ENCODE measurements at places on chromosomes 2 and 18.

DNA sequence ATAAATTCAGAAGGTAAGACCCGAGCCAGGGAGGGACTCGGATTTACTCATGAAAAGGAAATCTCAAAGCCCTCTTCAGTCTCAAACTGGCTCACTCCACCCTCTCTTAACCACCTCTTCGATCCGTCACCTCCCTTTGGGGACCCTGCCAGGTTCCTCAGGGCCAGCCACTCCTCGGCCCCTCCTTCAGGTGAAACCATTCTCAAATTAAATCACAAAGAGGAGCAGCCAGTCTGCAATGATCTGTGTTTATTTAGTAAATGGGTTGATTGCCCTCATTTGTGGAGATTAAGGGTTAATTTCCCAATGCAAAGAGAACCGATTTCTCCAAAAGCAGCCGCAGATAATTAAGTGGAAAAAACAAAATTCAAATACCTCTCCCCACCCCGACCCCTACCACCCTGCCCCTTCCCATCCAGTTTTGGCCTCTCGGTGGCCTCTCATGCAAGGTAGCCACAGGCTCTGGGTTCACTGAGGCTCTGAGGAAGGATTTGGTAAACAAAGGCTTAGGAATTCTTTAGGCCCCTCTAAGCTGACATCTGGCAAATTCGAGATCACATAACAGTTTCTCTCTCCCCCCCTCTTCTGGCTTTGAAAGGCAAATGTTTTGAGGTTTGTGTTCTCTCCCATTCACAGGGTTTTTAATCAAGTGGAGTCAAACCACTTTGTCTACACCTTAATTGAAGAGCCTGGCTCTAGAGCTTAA, 10.3 kb upstream of the FZD7 start:
- DNase-seq, result no peak

DNA sequence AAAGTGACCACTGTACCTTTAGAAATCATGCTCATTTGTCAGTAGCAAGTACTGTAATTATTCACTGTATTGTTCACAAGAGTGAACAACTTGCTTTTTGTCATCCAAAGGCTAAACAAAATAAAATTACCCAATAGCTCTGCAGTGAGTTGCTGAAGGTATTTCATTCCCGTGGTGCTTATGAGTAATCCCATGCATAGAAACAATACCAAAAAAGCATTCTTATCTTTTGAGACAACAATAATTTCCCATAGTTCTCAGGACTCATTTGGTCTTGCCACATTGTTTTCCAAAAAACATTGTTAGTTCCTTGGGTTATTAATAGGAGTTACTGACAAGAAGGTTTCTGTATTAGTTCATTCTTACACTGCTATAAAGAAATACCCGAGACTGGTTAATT, 503.2 kb upstream of the FAM98A start:
- no peak for DNase-seq

GRCh38 chr2:129254718-129255117, 724.7 kb upstream of the RAB6C start:
- DNase-seq, result no peak

DNA sequence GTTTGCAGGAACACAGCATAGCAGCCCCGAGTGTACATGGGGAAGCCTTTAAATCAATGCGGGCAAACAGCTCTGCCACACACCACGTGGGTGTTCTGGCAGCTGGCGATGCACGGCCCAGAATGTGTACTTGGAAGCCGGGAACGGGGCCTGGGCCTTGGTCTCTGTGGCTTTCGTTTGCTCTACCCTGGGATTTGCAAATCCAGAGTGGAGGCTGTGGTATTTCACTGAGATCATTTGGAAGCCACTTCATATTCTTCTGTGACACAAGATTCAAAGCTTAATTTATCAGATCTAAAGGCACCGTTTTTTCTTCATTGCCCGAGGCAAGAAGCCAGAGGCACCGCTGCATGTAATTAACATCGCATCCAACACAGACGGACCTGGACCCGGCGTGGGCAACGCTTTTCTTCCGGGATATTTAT, 246.3 kb upstream of the MYT1L start:
- DNase-seq, result no peak

DNA sequence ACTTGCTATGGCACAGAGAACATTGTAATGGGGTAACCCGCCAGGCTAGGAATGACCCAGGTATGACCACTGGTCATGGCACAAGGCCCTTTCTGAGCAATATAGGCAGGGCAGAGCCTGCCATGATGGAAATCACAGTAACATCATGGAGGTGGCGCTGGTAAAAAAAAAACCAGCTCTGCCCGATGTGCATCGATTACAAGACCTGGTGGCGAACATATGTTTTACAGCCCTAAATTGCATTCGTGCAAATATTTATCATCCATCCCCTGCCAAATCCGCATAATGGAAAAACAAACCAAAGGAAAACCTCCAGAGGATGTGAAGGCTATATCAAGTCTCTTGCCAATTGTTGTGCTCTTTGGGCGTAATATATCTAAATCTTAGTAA, 60.6 kb downstream of the SEMA4F start:
- DNase-seq, result no peak

DNA sequence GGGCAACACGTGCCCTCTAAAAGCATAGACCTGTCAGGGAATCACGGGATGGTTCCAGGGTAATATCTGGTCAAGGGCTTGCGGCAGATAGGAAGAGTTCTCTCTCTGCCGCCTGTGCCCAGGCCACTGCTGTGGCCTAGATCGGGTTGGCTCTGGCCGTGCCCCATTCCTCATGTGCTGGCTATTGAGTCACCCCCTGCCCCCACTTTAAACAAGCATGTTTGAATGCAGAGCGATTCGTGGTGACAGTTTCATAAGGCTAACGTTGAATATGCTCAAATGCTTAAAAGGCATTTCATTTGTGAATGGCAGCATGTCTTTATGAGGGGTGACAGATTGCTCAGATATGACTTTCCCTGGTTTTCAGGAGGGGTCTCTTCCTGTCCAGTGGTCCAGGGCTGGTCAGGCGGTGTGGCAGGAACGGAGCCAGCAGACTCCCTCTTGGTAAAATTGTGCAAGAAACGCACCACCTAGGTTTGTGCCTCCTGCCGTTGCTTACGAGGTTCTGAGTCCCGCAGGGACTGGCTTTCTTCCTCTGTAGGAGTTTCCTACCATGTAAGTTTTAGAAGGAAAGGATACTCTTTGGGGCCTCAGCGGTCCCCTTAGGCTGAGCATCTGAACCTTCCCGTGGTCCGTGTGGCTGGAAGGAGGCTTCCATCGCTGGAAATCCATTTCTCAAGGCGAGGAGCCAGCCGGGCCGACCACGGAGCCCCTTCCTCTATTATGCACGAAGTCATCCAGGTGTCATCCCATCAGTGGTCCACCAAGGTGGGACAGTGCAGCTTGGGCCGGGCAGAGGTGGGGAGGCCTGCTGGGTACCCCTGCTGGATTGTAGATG, 50.2 kb downstream of the AGAP1 start:
- no peak for DNase-seq

DNA sequence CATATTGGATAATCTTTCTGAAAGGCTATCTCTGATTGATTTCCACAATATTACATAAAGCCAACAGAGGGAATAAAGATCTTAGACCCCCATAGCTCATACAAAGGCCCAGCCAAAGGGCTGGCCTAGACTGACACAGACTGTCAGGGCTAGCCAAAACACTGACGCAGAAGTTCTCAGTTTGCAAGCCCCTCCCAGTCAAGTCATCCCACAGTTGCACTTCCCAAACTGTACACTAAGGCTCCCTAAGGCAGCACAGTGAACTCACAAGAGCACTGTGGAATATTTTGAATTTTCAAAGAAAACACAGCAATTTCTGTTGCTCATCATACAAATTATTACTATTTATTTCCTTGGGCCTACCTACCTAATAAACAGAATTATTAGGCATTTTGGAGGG, 244.9 kb downstream of the SP3 start:
- no peak for DNase-seq

GRCh38 chr2:135590619-135591260, 59.5 kb downstream of the R3HDM1 start:
- DNase-seq, result no peak

- no peak for DNase-seq
These were observed 135.9 kb upstream of the SLC1A4 start for GRCh38 chr2:64853306-64853705.

DNA sequence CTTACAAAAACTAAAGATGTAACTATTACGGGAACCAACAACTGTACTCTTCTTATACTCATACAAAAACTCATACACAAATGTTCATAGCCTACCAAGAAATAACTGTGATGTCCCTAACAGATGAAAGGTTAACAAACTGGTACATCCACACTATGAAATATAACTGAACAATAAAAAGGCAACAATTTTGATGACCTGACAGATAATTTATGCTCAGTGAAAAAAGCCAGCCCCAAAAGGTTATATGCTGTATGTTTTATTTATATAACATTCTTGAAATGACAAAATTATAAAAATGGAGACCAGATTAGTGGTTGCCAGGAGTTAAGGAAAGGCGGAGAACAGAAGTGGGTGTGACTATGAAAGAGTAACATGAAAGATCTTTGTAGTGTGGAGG, 31.3 kb downstream of the REV1 start:
- DNase-seq, result no peak

GRCh38 chr18:42437646-42438045, 482.6 kb downstream of the PIK3C3 start:
- DNase-seq, result no peak

GRCh38 chr2:70188460-70188859, 2.4 kb downstream of the C2orf42 start:
- no peak for DNase-seq

DNA sequence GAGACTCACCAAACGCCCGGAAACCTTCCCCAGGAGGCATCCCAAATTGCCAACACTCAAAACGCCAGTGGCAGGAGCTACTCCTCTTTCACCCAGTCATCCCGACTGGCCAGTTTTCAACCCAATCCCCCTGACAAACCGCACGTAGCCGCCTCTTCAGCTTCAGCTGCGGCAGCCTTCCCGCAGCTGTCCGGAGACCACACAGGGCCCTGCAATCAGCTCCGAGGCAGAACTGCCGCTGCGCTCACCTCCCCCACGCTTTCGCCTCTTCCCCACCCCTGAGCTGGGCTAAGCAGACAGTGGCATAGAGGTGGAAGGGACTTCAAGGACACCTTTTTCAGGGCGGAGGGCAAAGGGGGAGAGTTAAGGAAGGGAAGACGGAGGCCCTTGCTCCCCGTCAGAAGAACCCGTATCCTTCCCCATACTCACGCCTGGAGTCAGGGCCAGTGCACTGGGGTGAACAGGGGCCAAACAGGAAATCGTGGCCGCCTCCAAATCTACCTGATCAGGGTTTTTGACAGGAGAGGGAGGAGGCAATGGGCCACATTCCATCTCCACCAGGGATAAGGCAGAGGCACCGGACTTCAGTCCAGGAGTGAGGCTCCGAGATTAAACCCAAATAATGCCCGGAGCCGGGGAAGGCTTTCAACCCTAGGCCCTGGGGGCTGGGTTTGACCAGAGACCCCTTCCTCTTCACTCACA, 16.9 kb downstream of the CYP26B1 start:
- DNase-seq, result no peak

DNA sequence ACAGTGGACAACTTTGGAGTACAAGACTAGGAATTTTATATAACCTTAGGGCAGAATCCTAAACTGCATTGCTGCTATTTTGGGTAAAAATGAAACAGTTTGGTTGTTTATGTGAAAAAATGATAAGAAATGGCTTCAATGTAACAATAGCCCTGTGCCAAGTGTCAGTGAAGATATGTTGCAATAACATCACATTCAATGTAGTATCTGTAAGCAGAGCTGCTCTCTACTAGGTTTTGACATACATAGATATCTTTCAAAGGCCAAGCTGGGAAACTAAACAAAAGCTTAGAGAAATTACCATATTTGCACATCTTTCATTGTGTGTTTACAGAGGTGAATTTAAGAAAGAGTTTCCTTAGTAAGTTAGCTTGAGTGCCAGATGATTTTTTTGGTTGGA, 135.0 kb upstream of the DOK6 start:
- DNase-seq, result no peak

GRCh38 chr2:224211181-224211480, 172.0 kb upstream of the SERPINE2 start:
- DNase-seq, result no peak

- no peak for DNase-seq
These were observed 38.5 kb upstream of the CSRNP3 start for GRCh38 chr2:165431014-165431413.

DNA sequence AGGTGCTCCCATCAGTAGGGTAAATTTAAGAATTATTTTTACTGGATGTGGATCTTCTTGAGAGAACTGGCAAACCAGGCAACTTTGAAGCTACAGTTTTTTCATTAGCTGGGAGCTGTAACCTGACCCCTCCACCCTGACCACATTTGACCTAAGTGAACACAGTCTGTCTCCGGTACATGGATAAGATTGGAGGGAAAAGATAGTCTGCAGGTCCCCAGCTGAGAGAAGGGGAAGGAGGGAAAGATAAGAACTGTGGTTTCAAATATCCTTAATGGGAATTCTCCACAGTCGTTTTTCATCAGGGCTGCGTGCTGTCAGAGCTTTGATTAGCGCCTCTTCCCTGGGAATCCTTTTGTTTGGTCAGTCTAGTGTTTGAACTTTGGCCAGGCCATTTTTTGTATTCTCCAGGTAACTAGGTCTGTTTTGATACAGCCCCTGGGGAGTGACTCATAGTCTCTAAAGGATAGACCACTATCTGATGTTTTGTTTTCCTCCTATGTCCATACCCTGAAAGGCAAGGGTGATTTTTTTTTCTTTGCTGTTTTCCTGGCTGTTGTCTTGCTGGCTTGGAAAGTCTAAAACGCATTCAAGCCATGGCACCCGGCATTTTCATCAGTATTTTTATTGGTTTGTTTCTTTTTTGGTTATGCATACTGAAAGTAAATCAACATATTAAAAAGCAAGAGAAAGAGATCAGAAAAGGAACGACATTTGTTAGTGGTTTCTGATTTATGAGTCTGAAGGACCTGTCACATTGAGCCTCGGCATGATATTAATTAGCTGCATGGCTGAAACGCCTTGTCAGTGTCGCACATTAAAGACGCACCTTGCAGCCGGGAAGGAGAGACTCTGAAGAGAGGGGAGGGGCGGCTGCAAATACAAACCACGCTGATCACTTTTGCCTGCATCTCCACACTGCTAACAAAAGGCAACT, 183.4 kb upstream of the FN1 start:
- no peak for DNase-seq

DNA sequence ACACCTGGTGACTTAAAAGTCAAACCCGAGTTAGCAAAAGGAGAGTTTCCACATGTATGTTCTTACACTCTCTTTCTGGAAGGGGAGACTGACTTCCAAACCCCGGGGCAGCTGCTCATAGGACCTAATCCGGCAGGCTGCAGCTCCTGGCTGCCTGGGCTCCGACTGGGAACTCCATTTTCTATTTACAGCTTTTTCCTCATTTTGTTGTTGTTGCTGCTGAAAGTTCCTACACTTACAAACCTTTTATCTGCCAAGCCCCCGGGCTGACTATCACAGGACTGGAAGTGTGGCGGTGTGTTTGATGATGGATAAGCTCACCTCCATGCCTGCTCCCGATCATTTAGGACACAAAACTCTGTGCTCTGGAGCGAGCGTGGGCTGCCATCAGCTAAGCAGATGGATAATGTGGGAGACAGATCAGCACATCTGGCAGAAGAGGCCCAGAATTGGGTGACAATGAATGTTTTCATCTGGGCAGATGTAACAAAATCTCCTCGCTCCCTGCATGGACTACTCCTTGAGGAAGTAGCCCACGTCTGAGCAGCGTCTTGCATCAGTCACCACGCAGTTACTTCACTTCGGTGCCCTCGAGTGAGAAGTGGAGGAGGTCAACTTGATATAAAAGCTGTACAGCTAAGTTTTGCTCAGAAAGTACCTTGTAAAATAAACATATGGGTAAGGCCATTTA, 114.4 kb upstream of the COPS8 start:
- DNase-seq, result no peak

Measured in GM06990 (cell line).